ENCODE measurements at places on chromosomes 11 and 22. TPM values are rescaled to one million over a fixed set of nuclear protein-coding genes. Genes with fewer than 3 reads are reported as not detected.

The TSPAN32 gene
- 7.0 TPM for total RNA-seq

The SELENOH gene
- 86.8 TPM for total RNA-seq

The TPCN2 gene
- total RNA-seq, result 20.8 TPM

The MAJIN gene
- total RNA-seq, result 0.70 TPM

The APOBEC3F gene
- total RNA-seq, result 7.5 TPM

The OR2AG2 gene
- total RNA-seq, result 0.18 TPM

The MS4A15 gene
- total RNA-seq, result not detected

The POTEH gene
- not detected for total RNA-seq

The COMMD9 gene
- total RNA-seq, result 50.7 TPM

The TIRAP gene
- total RNA-seq, result 9.0 TPM

The NPAS4 gene
- total RNA-seq, result 3.1 TPM

The KCNJ1 gene
- total RNA-seq, result 120 TPM

The MN1 gene
- total RNA-seq, result 11.3 TPM

The LRRC55 gene
- total RNA-seq, result 2.0 TPM

The MB gene
- 41.5 TPM for total RNA-seq

The DGCR6L gene
- total RNA-seq, result 62.5 TPM

The OR2AT4 gene
- not detected for total RNA-seq
